Uterus (tissue), 4 donors: ENCODE measurements at places on chromosomes 1 and 21.

DNA sequence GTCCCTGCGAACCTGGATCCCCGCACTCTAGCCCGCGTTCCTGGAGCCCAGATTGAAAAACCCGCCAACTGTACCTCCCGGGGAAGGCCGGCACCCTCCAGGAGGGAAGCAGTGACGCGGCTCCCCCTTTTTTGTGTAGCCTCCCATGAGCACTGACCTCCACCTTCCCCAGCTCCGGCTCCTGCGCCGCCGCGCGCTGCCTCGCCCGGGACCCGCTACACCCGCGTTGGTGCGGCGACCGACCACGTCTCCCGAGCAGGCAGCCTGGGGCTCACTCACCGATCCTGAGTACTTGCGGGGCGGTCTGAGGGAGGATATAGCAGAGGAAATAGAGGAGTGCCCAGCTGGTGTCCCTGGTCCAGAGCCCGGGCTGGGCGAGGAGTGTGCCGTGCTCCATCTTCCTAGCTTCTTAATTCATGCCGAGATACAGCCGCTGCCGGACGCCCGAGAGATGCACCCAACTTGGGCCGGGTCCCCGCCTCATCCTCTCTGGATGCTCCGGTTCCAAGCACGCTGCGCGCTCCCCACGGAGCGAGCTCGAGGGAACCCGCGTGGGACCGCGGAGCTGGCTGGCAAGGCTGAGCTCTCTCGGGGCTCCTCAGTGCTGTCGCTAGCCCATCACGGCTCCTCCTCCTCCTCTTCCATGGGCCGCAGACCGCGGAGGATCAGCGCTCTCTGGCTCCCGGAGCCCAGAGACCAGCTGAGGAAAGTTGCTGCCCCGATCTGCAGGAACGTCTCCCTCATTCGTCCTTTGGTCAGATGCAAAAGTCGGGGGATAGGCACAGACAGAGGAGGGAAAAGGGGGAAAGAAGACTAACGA lies 482 bp downstream of the GRIK1 start:
- DNase-seq: no peak

DNA sequence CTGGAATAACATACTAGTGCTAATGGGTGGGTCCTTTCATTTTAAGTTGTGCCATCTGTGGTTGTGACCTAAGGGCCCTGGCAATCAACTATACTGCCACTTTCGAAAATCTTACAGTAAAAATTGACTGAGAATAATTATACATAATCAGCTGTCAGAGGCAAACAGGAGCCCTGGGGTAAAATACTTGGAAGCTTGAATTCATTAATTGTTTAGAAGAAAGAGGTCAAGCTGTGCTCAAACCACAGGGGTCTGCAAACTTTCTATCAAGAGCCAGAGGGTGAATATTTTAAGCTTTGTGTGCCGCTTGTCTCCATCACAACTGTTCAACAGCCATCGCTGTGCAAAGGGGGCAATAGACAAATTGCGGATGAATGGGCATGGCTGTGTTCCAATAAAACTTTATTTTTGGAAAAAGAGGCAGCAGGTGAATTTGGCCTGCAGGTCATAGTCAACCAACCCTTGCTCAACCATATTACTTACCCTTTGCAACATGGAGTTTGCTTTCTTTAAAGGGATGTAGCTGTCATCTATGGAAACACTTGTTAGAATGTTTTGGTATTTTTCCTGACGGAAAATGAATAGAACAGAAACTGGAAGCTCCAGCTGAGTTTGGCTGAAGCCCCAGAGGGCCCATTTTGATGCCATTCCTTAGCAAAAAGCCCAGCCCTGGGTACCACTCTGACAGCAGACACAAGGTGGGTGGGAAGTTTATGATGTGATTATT lies 35.7 kb upstream of the USP1 start:
- no peak for DNase-seq

GRCh38 chr1:78304341-78304740 lies 186.4 kb upstream of the PTGFR start:
- DNase-seq: no peak

GRCh38 chr1:187044411-187044810 lies 215.7 kb downstream of the PLA2G4A start:
- DNase-seq: no peak

GRCh38 chr1:65527190-65527589 lies 106.7 kb downstream of the LEPR start:
- DNase-seq: no peak
